Hepatocyte (in vitro differentiated cells): ENCODE measurements at places on chromosomes 11 and 22. TPM values are rescaled to one million over a fixed set of nuclear protein-coding genes. Genes with fewer than 3 reads are reported as not detected.

Gene SPI1
- polyA plus RNA-seq = 2.0 and 3.3 TPM in 2 replicates

Gene APOBEC3H
- not detected in 2 replicates for polyA plus RNA-seq

Gene ADM2
- 5.0 and 5.1 TPM in 2 replicates for polyA plus RNA-seq

Gene ASPHD2
- polyA plus RNA-seq = 1.7 and 2.6 TPM in 2 replicates

Gene OR5J2
- not detected in 2 replicates for polyA plus RNA-seq

Gene C22orf42
- not detected in 2 replicates for polyA plus RNA-seq

Gene PPFIA1
- polyA plus RNA-seq = 36.0 and 36.2 TPM in 2 replicates

Gene TRIM6
- 4.3 and 8.0 TPM in 2 replicates for polyA plus RNA-seq

Gene DNAJB7
- polyA plus RNA-seq = 0.06 and 0.66 TPM in 2 replicates

Gene OR2AG2
- polyA plus RNA-seq = not detected in 2 replicates

Gene OR5AP2
- not detected in 2 replicates for polyA plus RNA-seq

Gene TMEM135
- polyA plus RNA-seq = 24.6 and 26.7 TPM in 2 replicates

Gene CHRM1
- not detected in 2 replicates for polyA plus RNA-seq

Gene ADAMTS8
- polyA plus RNA-seq = 1.2 and 1.7 TPM in 2 replicates

Gene KRTAP5-7
- not detected in 2 replicates for polyA plus RNA-seq

Gene CYB5R2
- 37.4 and 38.5 TPM in 2 replicates for polyA plus RNA-seq

Gene OR5AR1
- polyA plus RNA-seq = not detected in 2 replicates

Gene ZNHIT2
- polyA plus RNA-seq = 22.1 and 23.7 TPM in 2 replicates

Gene ARHGAP8
- polyA plus RNA-seq = 50.4 and 62.8 TPM in 2 replicates

Gene PNPLA2
- 50.0 and 57.3 TPM in 2 replicates for polyA plus RNA-seq

Gene BAD
- polyA plus RNA-seq = 122 and 125 TPM in 2 replicates

Gene WBP2NL
- not detected in 2 replicates for polyA plus RNA-seq

Gene VWA5A
- polyA plus RNA-seq = 18.9 and 26.3 TPM in 2 replicates

Gene FGF3
- not detected in 2 replicates for polyA plus RNA-seq

Gene APOL5
- not detected in 2 replicates for polyA plus RNA-seq

Gene BARX2
- polyA plus RNA-seq = 0.77 and 1.0 TPM in 2 replicates

Gene TRIM49
- polyA plus RNA-seq = not detected in 2 replicates
